ENCODE measurements at places on chromosomes 5 and 9.

DNA sequence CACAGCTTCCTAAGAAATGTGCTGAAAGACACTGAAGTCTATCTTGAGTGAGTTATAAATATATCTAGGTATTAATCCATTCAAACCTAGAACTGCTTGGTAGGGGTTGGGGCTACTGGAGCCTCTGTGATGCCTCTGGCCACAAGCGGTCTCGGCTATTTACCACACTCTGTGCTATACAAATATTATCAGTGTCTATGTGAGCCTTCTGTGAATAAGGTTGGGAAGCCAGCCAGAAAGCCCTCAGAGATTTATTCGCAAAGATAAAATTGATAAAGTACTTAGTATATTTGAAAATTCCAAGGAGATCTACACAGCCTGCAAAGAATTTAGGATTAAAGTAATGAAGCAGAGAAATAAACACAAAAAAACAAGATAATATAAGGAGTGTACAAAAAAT, 41.4 kb downstream of the LIFR start:
- no peak for DNase-seq

GRCh38 chr9:120891884-120892747, 15.1 kb upstream of the PHF19 start:
- no peak for DNase-seq

- no peak for DNase-seq
Measured at GRCh38 chr5:179599100-179599499, 24.4 kb downstream of the HNRNPH1 start.

- DNase-seq = no peak
Measured at GRCh38 chr5:95803271-95804148, 19.0 kb downstream of the GLRX start.
